ENCODE measurements at places on chromosomes 2 and 18. TPM values are rescaled to one million over a fixed set of nuclear protein-coding genes. Genes with fewer than 3 reads are reported as not detected.

Gene KLHL14
- not detected for total RNA-seq

Gene KLHL30
- 0.27 TPM for total RNA-seq

Gene DSG3
- total RNA-seq, result 0.02 TPM

Gene ADGRF3
- total RNA-seq, result 0.11 TPM

Gene HOXD1
- total RNA-seq, result 0.25 TPM

Gene HOXD12
- total RNA-seq, result not detected

Gene C1GALT1C1L
- total RNA-seq, result 2.2 TPM

Gene ADD2
- total RNA-seq, result 30.8 TPM

Gene HTRA2
- total RNA-seq, result 38.8 TPM
